Activated T-helper 1 cell treated with Interleukin-2 at 50 U/mL for 16 hours (primary cell): ENCODE measurements at places on chromosomes 6 and 20.

- DNase-seq: no peak
Measured at GRCh38 chr20:1844325-1845162, 50.7 kb upstream of the SIRPA start.

GRCh38 chr20:22958390-22958789 is 76.7 kb upstream of the SSTR4 start:
- no peak for DNase-seq

DNA sequence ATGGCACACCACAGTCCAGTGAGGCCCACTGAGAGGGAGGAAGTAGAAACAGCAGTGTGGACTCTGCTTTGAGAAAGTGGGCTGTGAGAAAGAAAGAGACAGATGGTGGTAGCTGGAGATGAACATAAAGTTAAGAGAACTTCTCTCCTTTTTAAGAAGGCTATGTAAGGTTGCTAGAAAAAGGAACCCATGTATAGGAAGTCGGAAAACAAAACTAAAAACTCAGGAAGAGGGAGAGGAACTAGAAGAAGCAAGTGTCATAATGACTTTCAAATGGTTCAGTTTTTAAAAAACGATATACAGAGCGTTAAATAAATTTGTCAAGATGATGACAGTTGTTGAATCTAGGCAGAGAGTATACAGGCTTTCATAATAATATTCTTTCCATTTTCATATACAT is 25.4 kb upstream of the GMNN start:
- no peak for DNase-seq

- no peak for DNase-seq
Measured at GRCh38 chr6:146741609-146742008, 142.8 kb downstream of the ADGB start.

DNA sequence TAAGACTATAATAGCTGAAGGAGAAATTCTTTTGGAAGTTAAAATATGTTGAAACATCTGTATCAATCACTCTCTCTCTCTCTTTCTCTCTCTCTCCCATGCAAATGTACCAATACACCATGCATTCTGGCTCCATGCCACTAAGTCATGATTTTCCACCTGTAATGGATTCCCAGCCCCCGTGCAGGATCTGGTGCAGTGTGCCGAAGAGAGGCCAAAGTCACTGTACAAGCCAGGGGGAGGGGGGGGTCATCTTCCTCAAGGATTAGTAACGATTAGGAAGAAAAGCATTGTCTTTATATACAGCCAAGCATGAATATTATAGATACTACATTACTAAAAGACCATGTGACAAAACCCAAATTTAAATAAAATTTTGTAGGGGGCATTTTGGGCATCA is 725.1 kb downstream of the KIF16B start:
- DNase-seq: no peak

DNA sequence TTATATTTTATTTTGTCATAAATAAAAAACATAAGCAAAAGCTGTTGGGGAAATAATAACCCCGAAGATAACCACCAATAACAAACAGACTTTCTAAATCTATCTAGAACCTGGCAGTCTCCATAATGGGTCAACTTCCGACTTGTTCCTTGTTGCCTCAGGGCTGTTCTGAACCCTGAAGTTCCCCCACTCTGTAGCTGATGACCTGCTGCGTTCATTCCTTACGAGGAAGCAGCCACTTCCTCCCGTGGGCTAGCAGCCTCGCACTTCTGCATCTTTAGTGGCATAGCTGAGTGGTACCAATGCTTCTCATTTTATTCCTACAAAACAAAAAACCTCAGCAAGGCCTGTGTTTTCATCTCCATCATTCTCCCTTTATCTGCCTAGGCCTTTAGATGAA is 103.0 kb downstream of the PLEKHG1 start:
- no peak for DNase-seq

DNA sequence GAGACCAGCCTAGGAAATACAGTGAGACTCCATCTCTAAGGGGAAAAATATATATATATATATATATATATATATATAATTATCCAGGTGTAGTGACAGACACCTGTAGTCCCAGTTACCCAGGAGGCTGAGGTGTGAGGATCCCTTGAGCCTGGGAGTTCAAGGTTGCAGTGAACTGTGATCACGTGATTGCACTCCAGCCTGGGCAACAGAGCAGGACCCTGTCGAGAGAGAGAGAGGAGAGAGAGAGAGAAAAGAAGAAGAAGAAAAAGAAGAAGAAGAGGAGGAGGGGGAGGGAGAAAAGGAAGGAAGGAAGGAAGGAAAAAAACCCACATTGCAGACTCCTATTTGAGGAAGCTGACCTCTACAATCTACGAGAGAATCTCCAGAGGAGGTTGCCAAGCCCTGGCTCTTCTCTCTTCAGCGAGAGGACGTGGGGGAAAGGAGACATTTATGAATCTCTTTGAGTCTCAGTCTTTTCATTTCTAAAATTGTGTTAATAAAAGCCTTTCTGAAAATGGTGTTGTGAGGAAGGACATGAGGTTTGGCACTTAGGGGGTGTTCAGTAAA is 49.7 kb downstream of the COL11A2 start:
- DNase-seq: no peak

- DNase-seq: no peak
Measured at GRCh38 chr6:159978291-159979135, 9.6 kb downstream of the IGF2R start.

DNA sequence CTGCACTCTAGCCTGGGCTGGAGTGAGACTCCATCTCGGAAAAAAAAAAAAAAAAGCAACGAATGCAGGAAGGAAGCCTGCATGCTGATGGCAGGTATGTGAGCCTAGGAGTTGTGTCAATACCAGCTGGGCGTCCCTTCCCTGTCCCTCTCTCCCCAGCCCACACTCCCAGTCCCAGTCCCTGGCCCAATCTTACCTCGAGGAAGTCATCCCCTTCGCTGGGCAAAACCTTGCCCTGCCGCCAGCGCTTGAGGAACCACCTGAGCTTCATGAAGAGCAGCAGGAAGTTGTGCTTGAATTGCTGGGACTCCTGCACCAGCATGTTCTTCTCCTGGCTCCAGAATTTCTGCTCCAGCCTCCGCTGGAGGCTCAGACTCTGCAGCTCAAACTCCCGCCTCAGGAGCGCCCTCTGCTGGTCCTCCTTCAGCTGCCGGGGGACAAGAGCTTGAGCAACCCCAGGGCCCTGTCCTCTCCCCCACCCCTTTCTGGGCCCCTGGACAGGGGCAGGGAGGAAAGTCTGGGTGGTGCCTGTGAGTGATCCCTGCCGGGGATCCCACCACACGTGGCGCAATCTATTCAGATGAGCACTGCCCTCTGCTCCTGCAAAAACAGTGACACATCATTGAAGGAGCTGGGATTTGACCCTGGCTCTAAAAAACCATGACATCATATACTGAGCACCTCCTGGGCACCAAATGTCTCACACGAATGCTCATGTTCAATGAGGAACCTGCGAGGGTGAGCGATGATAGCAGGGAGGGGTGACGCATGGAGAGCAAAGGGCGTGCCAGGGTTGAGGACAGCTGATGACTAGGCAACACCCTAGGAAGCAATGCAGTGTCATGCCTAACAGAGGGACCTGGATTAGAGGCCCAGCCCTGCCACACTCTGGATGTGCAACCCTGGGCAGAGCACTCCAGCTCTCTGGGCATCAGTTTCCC is 35.0 kb upstream of the DSN1 start:
- DNase-seq: peak; percentile 47

DNA sequence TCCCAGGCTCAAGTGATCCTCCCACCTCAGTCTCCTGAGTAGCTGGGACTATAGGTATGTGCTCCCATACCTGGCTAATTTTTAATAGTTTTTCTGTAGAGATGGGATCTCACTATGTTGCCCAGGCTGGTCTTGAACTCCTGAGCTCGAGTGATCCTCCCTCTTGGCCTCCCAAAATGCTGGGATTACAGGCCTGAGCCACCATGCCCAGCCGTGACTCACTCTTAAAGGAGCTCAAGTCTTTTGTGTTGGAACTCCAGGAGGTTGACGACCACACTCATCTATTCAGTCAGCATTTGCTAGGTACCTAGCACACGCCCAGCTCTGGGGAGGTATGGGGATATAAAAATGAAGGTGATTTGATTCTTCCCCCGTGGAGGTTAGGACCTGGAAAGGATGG is 62.8 kb downstream of the UTRN start:
- no peak for DNase-seq

DNA sequence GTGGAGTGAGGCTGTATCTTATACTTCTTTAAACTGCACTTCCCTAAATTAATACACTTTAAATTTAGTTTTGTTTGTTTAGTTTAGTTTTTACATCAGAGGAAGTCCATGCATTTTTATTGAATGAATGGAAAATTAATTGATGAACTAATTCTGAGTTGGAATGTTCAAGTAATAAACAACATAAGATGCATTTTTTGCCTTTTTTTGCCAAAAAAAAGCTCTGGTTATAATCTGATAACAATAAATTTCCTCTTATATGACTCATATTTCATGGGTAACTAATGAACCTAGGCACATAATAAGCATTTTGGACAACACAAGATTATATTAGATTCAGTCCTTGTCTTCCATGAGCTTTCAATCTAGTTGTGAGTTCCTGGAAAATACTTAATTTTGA is 323.1 kb downstream of the CENPW start:
- no peak for DNase-seq

GRCh38 chr6:149050160-149050559 is 267.4 kb upstream of the TAB2 start:
- no peak for DNase-seq

DNA sequence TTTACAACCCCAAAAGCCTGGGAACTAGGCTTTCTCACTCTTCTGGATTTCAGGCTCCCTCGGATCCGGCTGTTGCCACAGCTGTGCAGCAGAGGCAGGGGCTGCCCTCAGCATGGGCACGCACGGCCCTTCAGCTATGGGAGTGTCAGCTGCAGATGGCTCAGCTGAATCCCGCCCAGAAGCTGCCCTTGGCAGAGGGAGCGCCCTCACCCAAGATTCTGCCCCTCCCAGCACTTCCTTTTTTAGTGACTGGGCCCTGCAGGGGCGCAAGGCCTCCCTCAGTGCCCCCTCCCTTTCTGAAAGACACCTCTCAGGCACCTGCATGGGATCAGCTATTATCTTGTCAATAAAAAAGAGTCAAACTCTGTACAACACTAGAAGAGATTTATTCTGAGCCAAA is 67.9 kb upstream of the THBS2 start:
- DNase-seq: no peak

DNA sequence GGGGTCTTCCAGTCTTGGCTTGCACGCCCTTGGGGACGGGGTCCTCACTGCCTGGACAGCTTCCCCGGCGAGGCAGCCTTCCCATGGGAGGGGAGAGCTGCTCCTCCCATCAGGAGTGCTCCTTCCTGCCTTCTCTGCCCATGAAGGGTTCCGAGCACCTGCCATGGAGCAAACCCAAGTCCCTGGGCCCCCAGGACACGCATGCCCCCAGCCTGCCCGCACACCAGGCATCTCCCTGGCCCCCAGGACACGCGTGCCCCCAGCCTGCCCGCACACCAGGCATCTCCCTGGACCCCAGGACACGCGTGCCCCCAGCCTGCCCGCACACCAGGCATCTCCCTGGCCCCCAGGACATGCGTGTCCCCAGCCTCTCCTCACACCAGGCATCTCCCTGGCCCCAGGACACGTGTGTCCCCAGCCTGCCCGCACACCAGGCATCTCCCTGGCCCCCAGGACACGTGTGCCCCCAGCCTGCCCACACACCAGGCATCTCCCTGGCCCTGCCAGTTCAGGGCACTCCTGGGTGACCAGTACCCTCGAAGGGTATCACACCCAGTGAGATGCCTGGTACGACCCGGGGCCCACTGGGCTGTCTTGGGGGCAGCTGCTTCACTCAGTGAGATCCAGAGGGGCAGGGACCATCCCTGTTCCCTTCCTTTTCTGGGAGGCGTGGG is 21.7 kb downstream of the COL20A1 start:
- no peak for DNase-seq

GRCh38 chr20:34607066-34607465 is 48.5 kb downstream of the MAP1LC3A start:
- no peak for DNase-seq

- DNase-seq: no peak
Measured at GRCh38 chr20:46051556-46052308, 22.7 kb downstream of the SLC12A5 start.

GRCh38 chr6:43120101-43120763 is 44.1 kb downstream of the PTK7 start:
- no peak for DNase-seq

DNA sequence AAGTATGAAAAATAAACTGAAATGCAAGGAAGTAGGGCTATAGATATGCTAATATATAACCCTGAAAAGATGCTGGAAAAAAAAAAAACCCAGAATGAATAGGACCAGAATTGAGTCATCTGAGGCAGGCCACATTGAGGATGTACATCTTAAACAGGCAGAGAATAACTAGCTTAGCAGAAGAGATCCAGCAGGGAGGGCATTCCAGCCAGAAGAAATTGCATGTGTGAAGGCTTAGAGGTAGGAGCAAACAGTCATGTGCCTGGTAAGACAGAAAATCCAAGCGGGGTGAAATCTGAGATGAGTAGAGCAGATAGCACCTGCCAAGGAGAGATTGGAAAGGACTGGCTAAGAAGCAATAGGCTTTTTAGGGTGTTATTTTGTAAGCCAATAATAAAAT is 2.6 kb downstream of the COL19A1 start:
- DNase-seq: no peak

GRCh38 chr6:3835785-3836184 is 13.4 kb upstream of the FAM50B start:
- no peak for DNase-seq

DNA sequence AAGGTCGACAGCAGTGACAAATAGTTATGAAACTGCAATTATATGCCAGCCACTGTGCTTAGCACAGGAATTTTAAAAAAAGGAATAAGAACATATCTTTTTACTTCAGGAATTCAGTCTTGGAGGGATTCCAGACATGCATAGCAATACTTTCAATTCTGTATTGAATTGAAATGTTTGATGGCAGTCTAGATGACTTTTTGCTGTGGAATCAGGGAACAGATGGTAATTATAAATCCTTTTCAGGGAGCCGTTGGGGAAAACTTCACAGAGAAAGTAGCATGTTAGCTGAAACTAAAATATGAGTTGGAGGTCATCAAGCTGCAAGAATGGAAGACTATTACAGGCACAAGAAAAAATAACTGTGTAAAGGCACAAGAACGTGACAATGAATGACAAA is 74.8 kb downstream of the IMPG1 start:
- DNase-seq: no peak

DNA sequence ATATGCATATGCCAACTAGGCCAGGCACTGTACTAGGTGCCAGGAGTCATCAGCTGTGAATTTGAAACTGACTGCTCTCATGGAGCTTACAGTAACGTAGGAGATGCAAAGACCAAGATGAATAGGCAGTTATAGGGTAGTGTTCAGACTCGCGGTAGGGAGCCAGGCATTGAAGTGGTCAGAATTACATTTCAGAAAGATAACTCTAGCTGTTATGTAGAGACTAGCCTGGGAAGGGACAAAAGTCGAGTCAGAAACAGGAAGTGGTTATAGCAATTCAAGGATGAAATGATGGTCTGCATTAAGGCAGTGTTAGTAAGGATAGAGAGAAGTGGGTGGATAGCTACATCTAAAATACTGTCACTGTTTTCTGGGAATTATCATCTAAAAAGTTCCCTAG is 56.6 kb downstream of the PCMT1 start:
- no peak for DNase-seq
